ENCODE measurements at places on chromosomes 6 and 20. TPM values are rescaled to one million over a fixed set of nuclear protein-coding genes. Genes with fewer than 3 reads are reported as not detected.

BTBD3 gene
- 36.6 TPM for total RNA-seq

MLN gene
- not detected for total RNA-seq

EZR gene
- 108 TPM for total RNA-seq

GRCh38 chr6:13024616-13025015 lies 303.7 kb downstream of the TBC1D7 start:
- no peak for DNase-seq

- DNase-seq, result peak; percentile 93
Measured at GRCh38 chr6:138537106-138537505, 37.8 kb upstream of the NHSL1 start.

Measured in skin of body (tissue), 3 donors.